EH (cell line): ENCODE measurements at places on chromosomes 6 and 20.
A peak's percentile ranks its signal among the peaks of the same experiment; 100 is the strongest.

- no peak for DNase-seq
Observed at GRCh38 chr20:36607586-36608387, 2.2 kb downstream of the RAB5IF start.

DNA sequence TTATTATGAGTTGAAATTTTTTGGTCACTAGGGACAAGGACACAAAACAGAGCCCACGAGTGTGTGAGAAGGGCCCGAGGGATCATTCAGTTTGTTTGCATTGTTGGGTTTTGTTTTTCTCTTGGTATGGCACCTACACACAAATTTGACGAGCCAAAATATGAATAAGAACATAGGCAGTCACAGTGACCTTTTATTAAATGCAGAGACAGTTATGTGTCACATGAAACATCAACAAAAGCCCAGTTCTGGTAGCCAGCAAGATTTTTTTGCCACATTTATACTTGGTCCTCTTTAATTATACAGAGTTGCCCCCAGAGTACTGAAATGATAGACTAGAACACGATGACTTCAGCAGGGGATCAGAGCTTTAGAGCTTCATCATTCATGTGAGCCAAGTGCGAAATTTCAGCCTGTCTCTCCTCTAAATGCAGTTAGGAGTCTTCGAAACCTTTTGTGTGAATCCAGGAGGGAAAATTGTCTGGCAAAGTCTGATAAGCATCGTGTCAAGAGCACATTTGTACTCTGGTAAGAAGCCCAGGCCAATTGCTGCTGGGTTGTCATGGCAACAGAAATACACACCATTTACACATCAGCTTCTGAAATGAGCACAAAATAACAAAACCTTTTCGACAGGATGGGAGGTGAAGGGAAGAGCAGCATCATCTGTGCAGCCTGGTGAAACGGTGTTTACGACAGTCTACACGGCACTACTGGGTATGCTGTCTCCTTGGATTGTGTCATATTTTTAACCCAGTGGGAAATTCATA is 79.2 kb upstream of the RIPOR2 start:
- DNase-seq: peak; percentile 81

- no peak for DNase-seq
Observed at GRCh38 chr6:93940381-93940780, 521.0 kb upstream of the EPHA7 start.

- DNase-seq: peak; percentile 82
Observed at GRCh38 chr6:106134906-106135634, 48.9 kb downstream of the PRDM1 start.

DNA sequence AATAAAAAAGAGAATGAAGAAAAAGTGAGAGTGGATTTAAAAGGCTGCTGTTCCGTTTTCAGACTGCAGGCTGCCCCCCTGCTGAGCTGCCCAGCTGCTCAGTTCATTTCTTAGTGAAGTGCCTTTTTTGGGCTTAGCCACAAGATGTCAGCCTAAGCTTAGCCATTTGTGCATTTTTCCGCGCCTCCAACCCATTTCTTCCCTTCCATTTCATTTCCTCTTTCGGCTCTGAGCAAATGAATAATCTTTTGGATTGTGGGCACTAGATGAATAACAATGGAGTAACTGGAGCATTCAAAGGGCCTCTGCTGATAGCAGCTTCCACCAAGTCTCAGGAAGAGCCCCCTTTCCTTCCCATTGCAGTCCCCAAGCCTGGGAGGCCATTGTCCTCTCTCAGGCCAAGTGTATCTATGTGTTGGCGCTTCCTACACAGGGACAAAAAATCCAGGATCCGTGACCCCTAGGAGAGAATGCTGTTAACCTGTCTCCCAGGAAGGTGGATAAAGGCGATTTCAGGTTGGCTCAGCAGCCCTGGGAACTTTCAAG is 83.5 kb upstream of the SPTLC3 start:
- DNase-seq: peak; percentile 77

- no peak for DNase-seq
Observed at GRCh38 chr6:30735668-30736314, 6.7 kb downstream of the FLOT1 start.

DNA sequence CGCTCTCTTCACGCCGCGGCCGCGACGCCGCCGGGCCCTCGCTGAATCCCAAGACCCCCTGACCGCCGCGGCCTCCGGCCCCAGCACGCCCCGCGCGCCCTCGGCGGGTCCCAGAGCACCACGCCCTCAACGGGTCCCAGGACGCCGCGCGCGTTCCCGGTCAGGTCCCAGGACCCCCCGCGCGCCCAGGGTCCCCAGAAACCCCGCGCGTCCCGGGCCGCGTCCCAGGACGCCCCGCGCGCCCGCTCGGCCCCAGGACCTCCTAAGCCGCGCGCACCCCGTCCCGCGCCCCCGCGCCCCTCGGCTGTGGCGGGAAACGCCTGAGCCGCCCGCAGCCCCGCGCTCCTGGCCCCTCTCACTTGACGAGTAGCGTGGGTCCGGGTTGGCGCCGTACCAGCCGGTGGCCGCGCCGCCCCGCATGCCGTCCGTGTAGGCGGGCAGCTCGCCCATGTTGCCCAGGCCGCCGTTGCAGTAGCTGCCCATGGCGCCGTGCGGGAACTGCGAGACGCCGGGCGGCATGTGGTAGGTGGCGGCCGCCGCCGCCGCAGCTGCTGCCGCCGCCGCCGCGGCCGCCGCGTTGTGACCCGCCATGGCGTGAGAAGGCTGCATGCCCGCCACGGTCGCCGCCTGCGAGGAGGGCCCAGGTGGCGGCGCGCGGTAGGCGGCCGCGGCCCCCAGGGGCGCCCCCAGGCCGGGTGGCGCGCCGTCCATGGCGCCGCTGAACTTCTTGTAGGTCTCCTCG is 556 bp downstream of the NKX2-4 start:
- DNase-seq: no peak

DNA sequence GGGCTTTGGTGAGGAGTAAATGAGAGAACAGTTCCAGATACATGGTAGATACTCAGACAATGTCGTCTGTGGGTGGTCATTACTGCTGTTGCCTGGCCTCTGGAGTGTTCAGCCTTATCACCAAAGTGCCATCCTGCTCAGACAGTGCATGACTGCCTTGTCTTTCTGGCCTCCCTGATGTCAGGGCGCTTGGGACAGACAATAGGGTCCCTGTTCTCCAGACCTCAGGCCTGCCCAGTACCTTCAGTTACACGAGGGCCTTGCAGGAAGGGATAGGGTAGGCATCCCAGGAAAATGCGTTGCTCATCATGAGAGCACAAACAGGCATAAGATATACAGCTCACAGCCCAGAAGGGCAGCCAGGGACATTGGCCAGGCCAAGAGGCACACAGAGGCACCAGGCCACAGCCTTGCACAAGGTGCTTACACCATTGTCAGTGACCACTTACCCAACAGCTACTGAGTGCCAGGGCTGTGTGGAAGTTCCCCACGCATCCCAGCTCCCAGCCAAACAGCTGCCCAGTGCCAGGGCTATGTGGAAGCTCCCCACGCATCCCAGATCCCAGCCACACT is 27.4 kb downstream of the BPIFB1 start:
- DNase-seq: no peak

DNA sequence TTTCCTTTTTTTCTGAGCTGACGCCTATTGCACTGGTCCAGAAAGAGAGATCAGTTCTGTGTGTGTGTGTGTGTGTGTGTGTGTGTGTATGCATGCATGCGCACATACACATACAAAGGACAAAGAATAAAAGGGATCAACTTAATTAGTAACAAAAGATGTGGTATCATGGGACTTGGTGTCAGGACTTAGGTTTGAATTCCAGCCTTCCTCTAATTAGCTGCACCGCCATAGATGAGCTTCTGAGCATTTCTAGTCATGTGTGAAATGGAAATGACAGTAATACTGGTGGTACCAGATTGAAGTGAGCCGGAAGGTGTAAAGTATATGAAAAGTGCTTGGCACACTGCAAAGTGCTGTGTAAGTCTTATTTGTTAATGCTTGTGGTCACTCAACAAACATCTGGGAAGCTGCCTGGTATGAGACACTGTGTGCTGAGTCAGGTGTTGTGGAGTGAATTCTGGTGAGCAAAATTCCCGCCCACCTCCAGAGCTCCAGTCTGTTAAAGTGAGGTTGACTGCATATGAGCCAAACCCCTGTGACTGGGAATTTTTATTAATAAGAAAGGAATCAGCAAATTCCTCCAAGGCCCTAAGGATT is 12.4 kb downstream of the DAAM2 start:
- peak; percentile 67 for DNase-seq

DNA sequence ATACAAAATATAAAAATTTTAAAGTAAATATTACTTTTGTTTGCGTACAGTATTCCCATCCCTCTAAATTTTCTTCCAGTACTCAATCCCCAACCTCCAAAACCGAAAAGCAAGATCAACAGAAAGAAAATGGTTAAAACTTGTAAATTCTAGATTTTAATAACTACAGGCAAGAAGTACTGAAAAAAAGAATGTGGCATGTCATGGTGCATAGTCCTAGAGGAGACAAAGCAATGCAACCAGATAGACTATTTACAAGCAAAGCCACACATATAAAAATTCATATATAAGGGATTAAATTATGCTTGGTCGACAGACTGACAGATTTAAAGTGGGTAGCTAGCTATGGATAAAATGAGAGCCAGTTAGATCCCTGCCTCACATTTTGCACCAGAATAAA is 56.5 kb upstream of the HFE start:
- DNase-seq: no peak

DNA sequence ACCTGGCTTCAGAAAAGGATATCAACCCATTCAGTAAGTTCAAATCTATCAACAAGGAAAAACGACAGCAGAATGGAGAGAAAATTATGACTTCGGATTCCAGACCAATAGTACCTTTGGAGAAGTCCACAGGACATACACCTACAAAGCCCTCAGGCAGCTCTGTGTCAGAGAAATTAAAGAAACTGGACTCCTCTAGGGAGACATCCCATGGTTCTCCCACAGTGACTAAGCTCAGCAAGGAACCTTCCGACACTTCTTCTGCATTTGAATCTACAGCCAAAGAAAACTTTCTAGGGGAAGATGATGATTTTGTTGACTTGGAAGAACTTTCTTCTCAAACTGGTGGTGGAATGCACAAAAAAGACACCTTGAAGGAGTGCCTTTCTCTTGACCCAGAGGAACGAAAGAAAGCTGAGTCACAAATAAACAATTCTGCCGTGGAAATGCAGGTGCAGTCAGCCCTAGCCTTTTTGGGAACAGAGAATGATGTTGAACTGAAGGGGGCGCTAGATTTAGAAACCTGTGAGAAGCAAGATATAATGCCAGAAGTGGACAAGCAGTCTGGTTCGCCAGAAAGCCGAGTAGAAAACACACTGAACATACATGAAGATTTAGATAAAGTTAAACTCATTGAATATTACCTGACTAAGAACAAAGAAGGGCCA is 67.4 kb upstream of the HINT3 start:
- peak; percentile 40 for DNase-seq
